ENCODE measurements at places on chromosomes 7 and 10.

GRCh38 chr7:98785929-98786571 is 83.8 kb downstream of the TMEM130 start:
- no peak for DNase-seq

DNA sequence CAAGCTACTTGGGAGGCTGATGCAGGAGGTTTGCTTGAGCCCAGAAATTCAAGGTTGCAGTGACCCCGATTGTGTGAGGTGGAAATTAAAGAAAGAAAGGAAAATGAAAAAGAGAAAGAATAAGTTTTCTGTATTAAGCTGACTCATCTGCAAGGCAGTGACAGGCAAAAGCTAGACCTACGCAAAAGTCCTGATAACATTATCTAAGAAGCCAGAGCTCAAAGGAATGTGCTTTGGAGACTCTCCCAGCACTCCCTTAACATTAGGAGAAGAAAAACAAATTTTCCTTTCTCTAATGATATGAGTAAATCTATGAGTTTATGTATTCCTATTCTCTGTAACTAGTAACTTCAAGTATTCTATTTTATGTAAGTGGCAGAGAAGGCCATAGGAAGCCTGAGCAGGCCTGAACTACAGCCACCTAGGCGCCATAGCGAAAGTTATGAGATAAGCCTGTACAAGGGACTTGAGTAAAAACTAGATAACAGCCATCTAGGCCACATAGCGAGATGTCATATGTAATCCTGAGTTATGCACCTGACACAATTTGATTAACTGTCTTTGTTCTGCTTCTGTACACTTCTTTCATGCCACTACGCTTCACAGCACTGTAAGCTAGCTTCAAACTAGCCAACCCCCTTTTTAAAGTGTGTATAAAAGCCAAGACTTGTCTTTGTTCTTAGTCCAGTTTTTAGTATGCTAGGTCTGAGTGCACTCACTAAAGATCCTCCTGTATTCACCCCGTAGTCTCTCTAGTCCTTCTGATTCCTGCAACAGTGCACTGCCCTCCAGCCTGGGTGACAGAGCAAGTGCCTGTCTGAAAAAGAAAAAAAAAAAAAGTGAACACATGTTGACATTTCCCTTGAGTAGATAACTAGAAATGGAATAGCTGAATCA is 9.4 kb upstream of the ZWINT start:
- no peak for DNase-seq

DNA sequence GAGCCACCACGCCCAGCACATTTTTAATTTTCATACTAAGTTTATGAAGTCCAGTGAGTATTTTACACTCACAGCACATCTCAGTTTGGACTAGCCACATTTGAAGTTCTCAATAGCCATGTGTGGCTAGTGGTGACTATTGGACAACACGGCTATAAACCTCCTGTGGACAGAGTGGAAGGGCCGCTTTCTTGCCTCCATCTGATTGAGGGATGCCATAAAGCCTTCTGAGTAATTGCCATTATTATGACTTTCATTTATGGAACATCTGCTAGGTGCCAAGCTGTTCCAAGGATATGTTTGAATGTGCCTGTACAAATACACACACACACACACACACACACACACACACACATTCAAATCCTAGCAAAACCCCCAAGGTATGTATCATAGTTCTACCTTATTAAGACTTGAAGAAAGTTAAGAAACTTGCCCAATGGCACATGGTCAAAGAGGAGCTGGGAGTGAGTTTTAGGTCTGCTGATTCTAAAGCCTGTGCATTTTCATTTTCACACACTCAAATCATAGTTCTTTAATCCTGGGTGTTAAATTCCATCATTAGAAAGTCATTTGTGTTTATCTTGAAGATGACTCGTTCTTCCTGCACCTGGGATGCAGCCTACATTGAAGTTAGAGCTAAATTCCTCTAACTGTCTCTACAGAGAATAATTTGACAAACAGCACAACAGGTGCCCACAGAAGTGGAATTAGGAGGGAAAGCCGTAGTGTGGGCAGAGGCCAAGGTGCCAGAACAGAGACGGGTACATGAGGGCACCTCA is 143.3 kb downstream of the PKD1L1 start:
- no peak for DNase-seq

DNA sequence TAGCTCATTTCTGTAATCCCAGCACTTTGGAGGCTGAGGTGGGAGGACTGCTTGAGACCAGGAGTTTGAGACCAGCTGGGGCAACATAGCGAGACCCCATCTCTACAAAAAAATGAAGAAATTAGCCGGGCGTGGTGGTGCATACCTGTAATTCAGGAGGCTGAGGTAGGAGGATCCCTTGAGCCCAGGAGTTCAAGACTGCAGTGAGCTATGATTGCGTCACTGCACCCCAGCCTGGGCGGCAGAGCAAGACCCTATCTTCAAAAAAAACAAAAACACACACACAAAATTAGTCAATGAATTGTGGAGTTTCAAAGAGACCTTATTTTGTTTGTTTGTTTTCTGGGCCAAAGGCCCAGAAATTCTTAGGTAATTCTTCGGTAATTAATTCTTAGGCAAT is 110.0 kb downstream of the CUX1 start:
- DNase-seq: no peak

GRCh38 chr10:104641187-104641936 is at the start of gene SORCS3:
Gene SORCS3, plus strand, starts transcription at chr10:104641290.
- no peak for DNase-seq

- DNase-seq: no peak
Measured at GRCh38 chr7:128030263-128030653, 979 bp downstream of the LRRC4 start.

DNA sequence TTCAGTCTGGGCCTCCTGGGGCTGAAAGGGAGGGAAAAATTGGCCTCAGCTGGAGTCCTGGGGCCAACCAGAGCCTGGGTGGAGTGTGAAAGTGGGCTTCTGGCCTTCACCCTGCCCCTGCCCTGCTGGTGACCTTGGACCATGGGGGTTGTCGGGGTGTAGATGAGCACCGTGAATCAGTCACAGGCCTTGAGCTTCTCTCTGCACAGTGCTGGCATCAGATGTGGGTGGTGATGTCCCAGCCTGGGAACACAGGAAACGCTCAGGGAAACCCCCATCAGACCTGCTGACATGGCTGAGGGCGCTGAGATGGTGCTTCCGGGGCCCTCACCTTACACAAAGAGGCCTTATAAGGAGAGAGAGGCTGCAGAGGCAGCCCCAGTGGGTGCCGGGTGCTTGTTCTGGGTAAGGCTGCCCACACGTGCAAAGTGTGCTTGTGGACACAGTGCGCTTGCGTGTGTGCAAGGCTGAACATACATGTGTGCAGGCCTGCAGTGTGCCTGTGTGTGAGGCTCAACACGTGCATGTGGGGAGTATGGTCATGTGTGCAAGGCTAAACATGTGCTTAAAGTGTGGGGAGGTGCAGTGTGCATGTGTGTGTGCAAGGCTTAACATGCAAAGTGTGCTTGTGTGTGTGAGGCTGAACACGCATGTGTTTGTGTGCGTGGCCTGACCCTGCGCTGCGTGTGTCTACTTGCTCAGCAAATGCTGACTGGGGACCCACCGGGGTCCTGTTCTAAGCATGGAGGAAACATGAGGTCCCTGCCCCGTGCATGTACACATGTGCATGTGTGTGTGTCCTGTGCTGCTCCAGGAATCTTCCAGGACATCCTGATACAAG is 6.5 kb downstream of the ARPC1B start:
- DNase-seq: peak; percentile 75

DNA sequence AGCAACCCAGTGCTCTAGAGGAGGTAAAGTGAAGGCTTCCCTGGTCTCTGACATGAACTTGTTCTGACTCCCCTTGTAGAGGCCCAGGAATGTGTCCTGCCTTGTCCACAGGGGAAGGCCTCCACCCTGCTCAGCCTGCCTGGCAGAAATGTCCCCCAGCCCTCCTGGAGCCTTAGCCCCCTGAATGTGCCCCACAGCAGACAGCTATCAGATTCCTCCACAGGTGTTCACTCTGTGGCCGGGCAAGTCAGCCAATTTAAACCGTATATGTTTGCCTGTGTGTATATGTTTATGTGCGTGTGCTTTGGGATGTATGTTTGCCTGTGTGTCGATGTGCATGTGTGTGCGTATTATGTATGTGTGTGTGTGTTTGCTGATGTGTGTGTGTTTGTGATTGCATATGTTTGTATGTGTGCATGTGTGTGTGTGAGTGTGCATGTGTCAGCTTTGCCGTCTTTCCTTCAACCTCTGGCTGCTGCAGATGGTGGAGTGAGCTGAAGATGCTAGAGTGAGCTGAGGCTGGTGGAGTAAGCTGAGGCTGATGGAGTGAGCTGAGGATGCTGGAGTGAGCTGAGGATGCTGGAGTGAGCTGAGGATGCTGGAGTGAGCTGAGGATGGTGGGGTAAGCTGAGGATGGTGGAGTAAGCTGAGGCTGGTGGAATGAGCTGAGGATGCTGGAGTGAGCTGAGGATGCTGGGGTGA is 68.9 kb upstream of the ANTXRL start:
- no peak for DNase-seq

DNA sequence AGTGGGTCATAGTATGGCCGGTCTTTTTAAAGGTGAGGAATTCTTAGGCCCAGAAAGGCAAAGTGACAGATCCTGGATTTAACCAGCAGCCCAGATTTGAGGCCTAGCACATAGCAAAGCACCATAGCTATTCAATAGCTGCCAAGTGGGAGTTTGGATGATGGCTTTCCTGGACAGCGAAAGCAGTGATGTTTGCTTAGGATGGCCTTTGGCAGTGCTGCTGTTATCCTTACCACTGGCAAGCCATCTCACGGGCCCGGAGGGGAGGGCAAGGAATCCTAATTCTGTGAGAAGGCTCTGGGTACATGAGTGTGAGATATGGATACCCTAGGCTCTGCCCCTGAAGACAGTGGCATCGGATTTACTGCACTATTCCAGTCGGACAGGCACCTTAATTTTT is 50.4 kb downstream of the TCF7L2 start:
- DNase-seq: no peak

DNA sequence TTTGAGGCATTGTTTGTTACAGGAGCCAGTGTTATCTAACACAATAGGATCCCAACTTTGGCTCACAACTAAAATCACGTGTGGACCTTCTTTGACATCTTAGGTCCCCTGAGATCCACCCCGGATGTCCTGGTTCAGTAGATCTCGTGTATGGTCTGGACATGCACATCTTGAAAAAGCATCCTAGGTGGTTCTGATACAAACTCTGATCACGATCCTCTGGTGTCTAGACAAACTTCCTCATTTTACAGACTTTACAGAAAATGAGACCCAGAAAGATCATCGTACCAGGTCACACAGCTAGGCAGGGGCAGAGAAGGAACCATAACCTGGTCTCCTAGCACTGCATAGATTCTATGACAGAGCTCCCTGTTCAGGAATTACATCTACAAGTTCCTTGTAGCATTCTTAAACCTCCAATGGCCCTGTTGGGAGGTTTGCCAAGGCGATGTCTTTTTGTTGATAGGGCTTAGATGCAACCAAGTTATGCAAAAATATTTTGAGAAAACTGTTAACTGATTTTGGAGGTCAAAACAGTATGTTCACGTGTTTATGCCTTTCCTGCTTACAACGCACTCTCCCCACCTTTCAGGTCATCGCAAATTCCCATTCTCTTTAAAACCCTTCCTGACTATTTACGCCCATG is 30.8 kb upstream of the CHST15 start:
- DNase-seq: no peak

- DNase-seq: no peak
Measured at GRCh38 chr7:50920031-50920635, 137.4 kb upstream of the GRB10 start.

- DNase-seq: no peak
Measured at GRCh38 chr10:18859659-18860058, 188.9 kb upstream of the MALRD1 start.

DNA sequence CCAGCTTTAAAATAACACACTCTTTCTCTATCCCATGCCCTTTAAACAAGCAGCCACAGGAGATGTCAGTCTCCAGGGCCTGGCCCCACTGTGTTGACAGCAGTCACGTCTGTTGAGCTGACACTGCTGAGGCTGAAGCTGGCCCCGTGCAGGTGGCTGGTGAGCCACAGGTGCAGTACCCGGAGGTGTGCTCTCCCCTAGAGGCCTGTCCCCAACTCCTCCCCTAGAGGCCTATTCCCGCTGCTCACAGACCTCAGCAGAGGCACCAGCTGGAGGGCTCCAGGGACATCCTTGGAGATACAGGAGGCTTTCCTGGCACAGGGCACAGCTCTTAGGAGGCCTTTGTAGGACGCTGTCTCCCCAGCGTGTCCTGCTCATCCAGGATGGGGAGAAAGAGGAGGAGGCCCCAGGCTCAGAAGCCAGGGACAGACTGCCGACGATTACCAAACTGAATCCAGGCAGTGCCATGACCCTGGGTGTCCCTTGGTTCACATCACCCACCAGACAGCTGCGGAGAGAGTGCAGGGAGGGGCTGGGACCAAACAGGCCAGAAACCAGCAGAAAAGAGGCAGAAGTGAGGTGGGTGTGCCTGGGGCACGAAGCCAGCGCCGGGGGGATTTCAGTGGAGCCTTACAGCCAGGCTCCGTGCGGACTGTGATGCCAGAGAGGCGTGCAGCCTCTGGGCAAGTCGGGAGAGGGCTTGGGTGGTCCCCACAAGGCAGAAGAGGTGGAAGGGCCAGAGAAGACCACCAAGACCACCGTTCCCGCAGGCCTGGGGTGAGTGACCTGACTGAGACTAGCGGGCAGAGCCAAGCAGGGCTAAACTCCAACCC is 18.5 kb upstream of the TTYH3 start:
- DNase-seq: no peak

DNA sequence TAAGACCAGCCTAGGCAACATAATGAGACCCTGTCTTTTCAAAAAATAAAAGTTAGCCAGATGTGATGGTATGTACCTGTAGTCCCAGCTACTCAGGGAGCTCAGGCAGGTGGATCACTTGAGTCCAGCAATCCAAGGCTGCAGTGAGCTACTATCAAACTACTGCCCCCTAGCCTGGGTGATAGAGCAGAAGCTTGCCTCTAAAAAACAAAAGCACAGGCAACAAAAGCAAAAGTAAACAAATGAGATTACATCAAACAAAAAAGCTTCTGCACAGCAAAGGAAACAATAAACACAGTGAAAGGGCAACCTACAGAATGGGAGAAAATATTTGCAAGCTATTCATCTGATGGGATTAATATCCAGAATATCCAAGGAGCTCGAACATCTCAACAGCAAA is 65.4 kb downstream of the FANK1 start:
- DNase-seq: no peak

DNA sequence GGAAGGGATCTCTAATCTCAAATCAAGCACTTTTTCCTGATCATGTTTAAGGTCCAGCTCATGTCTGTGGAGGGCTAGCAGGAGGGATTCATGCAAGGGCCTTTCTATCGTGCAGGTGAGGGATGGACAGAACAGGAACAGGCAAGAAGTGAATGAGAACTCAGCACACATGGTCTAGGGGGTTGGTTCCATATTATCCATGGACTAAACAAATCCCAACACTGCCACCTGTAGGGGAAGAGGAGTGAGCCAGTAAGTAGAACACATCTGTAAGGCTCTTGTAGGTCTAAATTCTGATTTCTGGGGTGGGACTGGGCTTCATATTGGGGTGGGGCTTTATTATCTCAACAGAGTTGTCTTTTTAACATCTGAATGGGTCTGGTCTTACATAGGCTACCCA is 138.0 kb upstream of the TARP start:
- DNase-seq: no peak

- DNase-seq: no peak
Measured at GRCh38 chr10:62402508-62402907, 28.3 kb downstream of the ZNF365 start.

GRCh38 chr7:22389892-22390291 is 32.9 kb upstream of the RAPGEF5 start:
- DNase-seq: no peak
